ENCODE measurements at places on chromosomes 1 and 21.
A peak's percentile ranks its signal among the peaks of the same experiment; 100 is the strongest.

GRCh38 chr1:167136191-167136614 is 42.3 kb downstream of the STYXL2 start:
- peak; percentile 36 for DNase-seq

- peak; percentile 21 for DNase-seq
Observed at GRCh38 chr21:40049031-40049930, 182.0 kb downstream of the PCP4 start.

DNA sequence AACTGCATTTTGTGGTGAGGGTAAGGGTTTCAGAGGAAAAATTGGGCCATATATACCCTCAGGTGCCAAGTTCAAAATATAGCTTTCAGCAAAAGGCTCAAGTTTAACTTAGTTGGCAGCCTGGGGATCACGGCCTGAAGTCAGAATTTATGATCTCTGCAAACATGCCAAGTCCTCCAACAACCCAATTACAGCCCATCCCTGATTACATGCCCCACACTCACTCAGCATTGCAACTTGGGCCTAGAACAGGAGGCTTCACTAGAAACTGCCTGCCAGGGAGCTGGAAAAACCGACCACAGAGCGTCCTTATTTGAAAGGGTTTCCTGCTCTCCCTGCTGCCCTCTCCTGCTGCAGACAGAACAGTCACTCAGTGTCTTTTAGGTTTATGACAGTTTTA is 12.4 kb downstream of the FYB2 start:
- DNase-seq: no peak

DNA sequence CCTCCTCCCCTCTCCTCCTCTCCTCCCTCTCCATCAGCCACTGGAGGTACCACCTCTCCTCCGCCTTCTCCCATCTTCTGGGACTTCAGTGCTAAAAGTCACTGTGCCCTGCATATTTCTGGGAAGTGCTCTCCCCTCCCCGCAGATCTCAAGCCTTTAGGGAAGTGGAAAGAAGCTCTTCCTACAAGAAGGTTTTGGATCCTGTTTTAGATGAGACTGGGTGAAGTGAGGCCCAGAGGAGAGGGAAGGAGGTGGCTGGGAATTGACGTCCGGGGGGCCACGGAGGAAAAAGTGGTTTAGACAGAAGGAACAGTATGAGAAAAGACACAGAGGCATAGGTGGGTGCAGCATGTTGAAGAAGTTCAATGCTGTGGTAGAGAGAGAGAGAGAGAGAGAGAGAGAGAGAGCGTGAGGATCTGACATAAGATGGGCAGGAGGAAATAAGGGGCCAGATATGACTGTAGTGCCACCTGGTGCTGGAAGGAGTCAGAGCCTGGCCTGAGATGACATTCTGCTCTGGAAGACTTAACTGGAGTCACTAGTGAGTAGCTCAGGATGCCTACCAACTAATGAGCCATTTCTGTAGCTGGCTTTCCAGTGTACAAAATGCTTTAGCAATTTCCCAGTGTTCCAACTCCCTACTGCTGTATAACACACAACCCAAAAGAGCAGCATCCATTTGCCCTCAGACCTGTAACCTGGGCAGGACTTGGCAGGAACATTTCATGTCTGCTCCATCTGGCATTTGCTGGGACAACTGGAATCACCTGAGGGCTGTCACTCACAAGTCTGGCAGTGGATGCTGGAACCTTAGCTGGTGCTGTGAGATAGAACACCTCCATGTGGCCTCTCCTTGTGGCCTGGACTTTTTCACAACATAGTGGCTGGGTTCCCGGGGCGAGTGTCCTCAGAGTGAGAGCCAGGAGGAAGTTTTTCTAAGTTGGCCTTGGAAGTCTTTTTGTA is 16.6 kb upstream of the ZSCAN20 start:
- peak; percentile 80 for DNase-seq

DNA sequence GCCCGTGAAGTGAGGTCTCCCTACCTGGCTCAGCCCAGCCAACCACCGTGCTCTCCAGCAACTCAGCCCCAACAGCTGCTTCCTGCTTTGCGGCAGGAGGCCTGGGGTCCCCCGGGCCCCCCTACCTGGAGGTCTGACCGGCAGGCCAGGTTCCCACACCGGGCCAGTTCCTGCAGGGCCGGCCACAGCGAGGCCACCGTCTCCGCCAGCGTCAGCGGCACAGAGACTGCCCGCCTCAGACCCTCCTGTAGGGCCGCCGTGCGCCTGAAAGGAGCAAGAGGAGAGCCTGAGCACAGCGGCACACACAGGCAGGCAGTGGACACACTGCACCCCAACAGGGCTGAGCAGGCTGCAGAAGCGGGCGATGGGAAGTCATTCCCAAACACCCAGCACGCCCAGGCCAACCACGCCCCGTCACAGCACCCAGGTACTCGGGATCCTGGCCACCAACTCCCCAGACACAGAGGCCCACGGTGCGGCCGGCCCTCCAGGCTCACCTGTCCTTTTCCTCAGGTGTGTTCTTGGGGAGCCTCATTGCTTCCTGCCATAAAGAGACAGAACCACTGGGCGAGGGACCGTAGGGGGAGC is 16.9 kb downstream of the FTCD start:
- no peak for DNase-seq

All from hepatocyte (in vitro differentiated cells).